ENCODE measurements at places on chromosomes 7 and 10.

DNA sequence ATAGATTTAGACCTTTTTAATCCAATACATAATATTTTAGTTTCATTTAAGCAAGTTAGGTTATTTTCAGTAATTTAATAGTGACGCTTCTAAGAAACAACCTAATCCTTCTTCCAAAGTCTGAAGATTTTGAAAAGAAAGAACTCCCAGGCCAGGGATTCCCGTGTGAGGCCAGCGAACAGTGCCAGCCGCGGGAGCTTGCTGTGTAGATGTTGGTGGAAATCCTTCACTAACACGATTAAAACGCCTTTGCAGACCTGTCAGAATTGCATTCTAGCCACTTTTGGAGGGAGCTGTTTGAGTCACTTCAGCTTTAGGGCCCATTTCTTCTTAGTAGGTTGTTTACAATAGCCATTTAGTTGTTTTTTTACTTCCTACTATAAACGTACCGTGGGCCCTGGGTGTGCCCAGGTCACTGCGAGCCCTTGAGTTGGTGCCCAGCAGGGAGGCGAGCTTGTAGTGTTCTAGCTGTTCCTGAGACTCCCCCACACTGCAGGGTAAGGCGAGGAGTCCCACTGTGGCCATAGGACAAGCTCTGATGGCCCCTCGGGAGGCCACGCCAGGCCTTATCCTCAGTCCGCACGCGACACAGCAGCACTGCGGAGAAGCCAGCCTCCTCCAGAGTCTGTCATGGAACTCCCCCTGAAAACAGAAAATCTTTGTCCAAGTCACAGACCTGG lies 32.3 kb downstream of the PPP2R2D start:
- DNase-seq, result no peak

GRCh38 chr10:32687546-32687945 lies 241.6 kb downstream of the CCDC7 start:
- DNase-seq, result no peak

DNA sequence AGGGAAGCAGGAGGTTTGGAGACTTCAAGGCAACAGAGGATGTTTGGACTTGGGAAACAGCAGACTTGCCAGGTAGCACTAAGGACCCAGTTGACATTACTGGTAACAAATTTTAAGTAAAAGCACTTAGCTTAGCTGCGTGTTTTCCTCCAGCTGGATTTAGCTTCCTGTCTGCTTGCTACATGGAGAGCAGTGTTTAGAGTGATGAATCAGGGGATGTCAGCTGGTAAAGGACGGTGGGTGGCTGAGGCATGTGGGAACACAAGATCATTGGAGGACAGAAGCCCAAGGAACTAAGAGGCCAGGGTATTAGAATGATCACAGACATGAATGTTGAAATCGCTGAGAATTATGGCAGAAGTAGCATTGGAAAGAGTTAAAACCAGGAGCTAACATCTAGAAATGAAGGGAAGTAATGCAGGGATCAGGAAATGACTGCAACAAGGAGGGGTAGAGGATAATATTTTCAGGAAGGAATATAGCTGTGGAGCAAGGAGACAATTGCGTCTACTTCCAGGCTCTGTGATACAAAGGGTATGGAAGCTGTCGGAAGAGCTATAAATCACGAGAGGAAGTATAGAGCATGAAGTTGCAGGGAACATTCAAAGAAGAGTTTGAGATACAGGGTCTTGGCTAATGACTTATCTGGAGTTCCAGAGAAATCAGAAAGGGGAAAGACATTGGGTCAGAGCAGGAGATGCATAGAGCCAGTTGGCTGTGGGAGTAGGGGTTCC lies 34.4 kb downstream of the CALD1 start:
- DNase-seq, result no peak

GRCh38 chr10:80463868-80464267 lies 9.8 kb downstream of the TSPAN14 start:
- no peak for DNase-seq

- DNase-seq, result no peak
Observed at GRCh38 chr10:33204031-33204430, 130.4 kb downstream of the NRP1 start.

DNA sequence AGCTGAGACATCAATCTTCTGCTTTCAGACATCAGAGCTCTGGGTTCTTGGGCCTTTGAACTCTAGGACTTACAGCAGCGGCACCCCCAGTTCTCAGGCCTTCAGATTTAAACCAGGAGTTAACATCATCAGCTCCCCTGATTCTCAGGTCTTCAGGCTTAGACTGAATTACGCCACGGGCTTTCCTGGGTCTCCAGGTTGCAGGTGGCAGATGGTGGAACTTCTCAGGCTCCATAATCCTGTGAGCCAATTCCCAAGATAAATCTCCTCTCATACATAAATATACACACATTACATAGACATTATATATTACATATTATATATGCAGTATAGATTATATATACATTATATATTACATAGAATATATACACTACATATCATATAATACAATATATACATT lies 408.9 kb upstream of the AUTS2 start:
- no peak for DNase-seq

- DNase-seq, result no peak
Observed at GRCh38 chr10:112304267-112304859, 21.2 kb downstream of the TECTB start.

DNA sequence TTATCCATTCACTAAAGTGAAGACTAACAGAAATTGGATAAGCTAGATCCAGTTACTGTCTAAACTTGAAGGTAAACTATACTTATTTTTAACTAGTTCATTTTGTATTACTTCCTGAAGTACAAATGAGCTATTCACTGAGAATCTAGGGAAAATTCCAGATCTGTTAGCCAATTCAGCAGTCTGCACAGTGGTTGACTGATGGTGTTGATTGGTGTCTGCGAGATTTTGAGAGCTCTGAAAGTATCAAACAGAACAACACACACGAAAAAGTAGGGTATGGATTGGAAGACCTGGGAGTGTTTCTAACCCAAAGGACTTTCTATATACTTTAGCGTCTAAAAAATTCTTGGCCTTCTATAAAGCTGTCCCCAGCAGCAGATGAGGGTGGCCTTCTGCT lies 33.6 kb upstream of the AGR2 start:
- DNase-seq, result no peak

- DNase-seq, result no peak
Observed at GRCh38 chr10:87722716-87723115, 63.0 kb downstream of the PAPSS2 start.

- no peak for DNase-seq
Observed at GRCh38 chr7:79302293-79302692, 151.2 kb downstream of the MAGI2 start.

DNA sequence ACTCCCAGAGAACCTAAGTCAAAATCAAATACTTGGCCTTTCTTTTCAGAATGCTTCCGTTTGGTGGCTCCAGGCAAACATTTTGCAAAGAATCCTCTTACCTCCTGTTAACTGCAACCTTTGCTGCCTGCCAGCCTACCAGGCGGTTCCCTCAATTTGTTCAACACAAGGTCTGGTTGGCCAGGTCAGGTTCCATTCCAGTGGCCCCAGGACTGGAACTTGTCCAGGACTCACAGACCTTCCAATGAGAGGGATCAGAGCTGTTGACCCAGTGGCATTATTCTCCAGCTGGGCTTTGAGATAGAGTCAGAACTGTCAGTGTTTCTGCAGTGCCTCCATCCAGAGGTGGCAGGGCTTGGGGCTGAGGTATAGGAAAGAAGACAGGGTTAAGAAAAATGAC lies 137.0 kb downstream of the NEUROD6 start:
- DNase-seq, result no peak

- no peak for DNase-seq
Observed at GRCh38 chr10:86968271-86968993, at the start of gene ADIRF. Gene ADIRF (plus strand): TSS chr10:86968482. CDS start chr10:86968545, 63 bp downstream.

DNA sequence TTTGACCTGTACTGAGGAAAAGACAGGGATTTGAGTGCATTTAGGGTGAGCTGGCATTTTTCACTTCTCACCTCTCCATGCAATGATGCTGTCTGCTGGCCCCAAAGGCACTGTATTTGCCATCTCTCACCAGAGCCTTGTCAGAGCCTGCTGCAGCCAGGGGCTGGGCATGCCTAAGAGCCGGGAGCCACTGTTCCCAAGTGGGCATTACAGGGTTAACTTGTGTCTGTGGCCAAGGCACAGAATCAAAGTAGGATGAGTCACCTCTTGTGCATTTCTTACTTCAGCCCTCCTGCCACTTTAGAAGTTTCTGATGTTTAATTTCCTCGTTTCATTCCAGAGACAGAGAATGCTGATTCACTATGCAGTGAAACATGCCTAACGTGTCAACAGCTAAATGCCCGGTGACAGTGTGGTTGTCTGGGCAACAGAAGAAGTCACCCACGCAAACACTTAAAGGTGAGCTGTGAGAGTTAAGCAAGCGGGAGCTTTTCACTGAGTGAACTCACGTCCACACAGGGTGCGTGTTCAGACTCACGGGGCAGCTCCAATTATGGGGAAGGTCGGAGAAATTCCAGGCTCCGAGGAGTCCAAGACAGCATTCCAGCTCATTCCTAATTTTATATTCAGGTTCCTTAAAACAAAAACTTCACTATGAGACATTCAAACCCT lies 57.1 kb upstream of the IGFBP3 start:
- DNase-seq, result no peak

DNA sequence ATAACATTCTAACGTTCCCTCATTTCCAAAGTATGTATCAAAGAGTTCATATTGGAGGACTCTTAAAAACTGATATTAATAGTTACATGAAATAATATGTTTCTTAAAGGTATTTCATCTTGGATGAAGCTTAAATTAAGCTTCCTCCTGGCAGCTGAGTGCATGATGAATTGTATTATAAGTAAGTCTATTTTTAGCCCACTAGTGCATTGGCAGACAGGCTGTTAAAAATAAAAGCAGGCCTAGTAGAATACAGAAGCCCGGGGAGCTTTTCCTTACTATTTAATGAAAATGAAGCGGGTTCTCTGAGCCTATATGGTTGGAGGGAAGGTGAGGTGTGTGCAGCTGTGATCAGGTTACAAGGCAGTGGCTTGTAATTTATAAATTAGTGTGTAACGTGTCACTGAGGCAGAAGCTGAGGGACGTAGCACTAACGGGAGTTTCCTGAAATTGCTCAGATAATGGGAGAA lies 130.7 kb upstream of the KMT2E start:
- DNase-seq, result no peak

DNA sequence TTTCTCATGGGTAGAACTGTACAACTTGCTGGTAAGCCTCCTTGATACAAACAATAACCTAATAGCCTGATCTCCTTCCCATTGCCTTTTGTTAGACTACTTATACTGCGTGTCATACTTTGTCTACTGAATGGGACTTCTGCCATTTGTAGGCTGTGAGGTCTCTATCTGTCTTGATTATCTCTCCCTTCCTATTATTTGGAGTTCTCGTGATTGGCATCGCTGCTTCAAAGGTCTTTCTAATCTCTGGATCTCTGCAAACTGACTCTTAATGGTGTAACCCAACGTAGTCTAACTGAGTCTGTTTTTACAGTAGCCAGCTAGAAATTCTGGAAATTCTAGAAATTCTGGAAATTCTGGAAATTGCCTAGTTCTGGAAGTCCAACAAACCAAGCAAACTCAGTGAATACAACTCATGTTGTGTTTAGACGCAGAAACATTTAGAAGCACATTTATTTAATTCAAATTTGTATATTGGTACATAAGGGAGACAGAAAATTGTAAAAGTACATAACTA lies 29.8 kb downstream of the PHYHIPL start:
- no peak for DNase-seq

- no peak for DNase-seq
Observed at GRCh38 chr10:63441404-63441803, 24.4 kb downstream of the JMJD1C start.

GRCh38 chr7:27868131-27868550 lies 128.2 kb downstream of the TAX1BP1 start:
- DNase-seq, result no peak

- DNase-seq, result no peak
Observed at GRCh38 chr10:89789188-89789877, 87.9 kb downstream of the KIF20B start.

DNA sequence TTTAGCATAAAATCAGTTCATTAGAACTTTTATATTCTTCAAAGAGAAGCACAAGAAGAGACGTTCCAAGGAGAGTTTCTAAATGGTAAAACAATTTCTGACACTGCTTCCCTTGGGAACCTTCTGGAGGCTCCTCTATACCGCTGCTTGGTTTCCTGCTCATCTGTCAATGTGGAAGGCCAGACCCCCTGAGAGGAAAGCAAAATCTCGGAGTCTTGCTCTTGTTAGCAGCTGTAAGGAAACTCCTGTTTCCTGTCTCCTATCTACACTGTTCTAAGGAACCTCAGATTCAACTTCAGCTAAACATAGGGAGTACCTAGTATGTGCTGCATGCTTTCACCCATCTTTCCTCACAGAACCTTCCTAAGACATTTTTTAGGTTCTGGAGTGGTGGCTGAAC lies 322.2 kb downstream of the BMPER start:
- no peak for DNase-seq

GRCh38 chr7:44403775-44404174 lies 78.4 kb upstream of the CAMK2B start:
- DNase-seq, result no peak

- no peak for DNase-seq
Observed at GRCh38 chr10:124039483-124040013, 53.9 kb downstream of the CHST15 start.

GRCh38 chr10:21934307-21934706 lies 69.2 kb downstream of the DNAJC1 start:
- no peak for DNase-seq

Data from NCI-H1092 treated with DMSO at 0.1 percent for 48 hours (cell line).